Kidney epithelial cell (primary cell): ENCODE measurements at places on chromosomes 6 and 20.
A peak's percentile ranks its signal among the peaks of the same experiment; 100 is the strongest.

DNA sequence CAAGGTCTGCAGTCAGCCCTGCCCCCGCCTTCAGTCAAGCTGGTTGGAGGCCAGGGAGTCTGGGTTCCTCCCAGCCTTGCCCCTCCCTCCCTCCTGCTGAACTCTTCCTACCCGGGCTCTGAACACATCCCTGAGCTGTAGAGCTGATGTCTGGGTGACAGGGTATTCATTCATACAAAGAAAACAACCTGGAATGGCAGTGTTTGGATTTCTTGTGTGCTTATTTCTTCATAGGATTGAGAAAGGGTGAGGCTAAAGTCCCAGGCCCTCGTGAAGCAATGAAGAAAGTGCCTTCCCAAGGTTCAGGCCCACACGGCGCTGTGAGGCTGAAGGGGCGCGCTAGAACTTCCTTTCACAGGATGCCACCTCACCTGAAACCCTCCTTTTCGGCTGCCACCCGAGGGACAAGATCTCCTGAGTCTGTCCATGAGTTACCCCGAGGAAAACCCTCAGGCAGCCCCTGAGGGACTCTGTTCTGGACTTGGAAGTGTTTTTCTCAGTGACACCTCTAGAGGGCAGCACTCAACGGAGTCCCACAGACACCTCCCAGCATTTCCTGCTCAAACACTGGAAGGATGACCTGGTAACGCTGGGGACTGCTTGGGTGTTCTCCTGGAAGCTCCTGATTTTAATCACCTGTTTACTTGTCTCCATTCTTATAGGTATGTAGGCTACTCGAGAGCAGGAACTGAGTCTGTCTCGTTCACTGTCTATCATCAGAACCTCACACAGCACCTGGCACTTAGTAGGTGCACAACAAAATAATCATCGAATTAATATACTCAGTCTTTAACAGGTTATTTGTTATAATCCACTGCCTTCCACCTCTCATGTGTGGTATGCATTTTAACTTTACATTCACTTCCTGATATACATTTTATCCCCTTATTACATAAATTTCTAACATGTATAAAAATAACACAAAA is 11.8 kb upstream of the GSTA1 start:
- no peak for DNase-seq

DNA sequence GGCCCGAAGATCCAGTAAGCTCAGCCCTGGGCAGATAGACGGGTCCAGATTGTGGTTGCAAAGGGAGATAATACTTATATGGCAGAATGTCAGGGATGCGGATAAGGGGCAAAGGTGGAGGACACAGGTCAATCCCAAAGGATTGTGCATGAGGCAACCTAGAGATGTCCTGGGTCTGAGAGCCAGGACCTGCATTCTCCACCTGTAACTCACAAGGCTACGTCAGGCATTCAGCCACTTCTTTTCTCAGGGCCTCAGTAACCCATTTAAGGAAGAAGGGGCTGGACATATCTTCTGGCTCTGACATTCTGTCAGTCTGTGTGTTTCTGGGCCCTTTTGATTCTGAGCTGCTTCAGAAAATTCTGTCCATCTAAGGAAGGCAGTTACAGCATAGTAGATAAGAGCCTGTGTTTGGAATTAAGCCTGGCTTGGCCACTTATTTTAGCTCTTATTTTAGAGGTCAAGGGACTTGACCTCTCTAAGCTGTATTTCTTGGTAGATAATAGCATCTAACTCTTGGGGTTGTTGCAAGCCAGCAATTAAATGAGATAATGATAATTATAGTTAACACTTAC is 40.2 kb downstream of the CNBD2 start:
- no peak for DNase-seq

DNA sequence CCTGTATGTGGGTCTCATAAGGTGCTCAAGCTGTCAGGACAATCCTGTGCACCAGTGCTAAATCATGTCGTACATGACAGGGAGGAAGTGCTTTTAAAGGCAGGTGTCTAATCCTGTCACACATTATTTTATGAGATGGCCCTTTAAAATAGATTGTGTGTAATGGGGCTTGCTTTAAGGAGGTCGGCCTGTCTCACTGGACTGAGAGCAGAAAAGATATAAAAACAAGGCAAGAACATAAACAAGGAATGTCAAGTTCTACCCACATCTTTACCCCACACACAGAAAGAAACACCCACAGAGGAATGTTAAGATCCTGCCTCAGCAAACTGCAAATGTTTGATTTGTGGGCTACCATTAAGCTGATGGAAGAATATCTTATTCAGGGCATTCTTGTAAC is 279.0 kb downstream of the FOXA2 start:
- no peak for DNase-seq

GRCh38 chr6:73798592-73798991 is 102.6 kb downstream of the CD109 start:
- DNase-seq = peak; percentile 50

- peak; percentile 50 for DNase-seq
These were observed 61.7 kb upstream of the EMILIN3 start for GRCh38 chr20:41428285-41428684.

- no peak for DNase-seq
These were observed 326.0 kb downstream of the PACRG start for GRCh38 chr6:163053667-163054344.

DNA sequence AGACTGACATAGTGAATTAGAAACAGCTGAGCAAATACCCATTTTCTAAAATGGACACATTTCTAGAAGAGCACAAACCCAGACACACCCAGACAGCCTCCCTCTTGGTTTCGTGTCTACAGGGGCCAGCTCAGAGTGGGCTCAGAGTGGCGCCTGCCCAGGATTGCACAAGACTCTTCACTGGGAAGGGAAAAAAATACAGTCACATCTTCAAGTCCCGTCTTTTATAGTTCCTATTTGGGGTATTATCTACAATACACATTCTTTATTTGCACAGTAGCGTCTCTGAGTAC is 246.1 kb upstream of the AFDN start:
- DNase-seq = no peak

DNA sequence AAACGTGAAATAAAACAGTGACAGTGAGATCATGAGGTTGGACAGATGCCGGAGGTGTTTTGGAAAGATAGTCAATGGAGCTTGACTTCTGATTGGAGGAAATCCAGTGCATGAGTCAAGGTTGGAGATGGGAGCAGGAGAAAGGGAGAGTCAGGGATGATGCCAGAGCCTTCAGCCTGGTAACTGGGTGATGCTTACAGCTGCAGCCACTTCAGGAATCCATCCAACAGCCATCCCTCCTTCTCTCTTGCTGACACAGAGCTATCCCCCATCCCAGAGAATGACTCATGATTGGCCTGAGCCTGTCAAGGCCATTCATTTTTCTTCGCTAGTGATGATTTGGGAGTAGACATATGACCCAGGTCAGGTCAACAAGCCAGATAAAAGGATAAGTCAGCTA is 112.8 kb downstream of the SAMD5 start:
- no peak for DNase-seq

DNA sequence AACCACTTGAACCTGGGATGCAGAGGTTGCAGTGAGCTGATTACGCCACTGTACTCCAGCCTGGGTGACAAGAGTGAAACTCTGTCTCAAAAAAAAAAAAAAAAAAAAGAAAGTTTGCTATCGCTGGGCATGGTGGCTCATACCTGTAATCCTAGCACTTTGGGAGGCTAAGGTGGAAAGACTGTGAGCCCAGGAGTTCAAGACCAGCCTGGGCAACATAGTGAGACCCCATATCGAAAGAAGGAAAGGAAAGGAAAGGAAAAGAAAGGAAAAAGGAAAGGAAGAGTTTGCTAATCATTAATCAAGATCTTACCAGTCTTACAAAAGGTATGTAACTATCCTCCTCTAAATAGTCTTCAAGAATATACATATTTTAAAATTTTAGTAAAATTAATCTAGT is 55.4 kb upstream of the SMIM29 start:
- no peak for DNase-seq

DNA sequence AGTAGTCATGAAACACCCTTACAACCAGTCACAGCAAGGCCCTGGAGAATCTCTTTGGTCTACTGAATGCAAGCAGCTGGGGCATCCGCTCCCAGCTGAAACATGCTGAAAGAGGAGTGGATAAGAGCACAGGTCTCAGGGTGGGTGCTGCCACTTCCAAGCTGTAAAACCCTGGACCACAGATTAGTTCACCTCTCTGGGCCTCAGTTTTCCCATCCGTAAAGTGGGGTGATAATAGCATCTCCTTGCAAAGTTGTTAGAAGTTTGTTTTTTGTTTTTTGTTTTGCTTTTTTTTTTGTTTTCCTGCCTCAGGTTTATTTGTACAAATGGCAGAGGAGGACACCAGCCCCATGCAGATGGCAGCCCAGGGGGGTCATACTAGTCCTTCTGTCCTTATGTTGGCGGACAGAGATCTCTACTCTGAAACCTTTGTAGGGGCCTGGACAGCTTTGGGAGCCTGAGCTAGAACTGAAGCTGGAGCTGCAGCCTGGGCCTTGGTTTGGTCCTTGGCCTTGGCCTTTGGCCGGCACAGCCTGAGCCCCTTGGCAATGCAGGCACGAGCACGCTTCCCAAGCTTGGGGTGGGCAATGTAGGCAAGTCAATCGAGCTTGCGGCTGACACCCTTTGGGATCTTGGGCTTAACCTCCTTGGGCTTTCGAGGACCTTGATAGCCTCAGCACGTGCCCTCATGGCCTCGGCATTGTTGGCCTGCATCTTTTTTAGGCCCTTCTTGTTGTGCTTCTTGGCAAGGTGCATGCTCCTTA is 38.2 kb downstream of the MRPL14 start:
- no peak for DNase-seq

DNA sequence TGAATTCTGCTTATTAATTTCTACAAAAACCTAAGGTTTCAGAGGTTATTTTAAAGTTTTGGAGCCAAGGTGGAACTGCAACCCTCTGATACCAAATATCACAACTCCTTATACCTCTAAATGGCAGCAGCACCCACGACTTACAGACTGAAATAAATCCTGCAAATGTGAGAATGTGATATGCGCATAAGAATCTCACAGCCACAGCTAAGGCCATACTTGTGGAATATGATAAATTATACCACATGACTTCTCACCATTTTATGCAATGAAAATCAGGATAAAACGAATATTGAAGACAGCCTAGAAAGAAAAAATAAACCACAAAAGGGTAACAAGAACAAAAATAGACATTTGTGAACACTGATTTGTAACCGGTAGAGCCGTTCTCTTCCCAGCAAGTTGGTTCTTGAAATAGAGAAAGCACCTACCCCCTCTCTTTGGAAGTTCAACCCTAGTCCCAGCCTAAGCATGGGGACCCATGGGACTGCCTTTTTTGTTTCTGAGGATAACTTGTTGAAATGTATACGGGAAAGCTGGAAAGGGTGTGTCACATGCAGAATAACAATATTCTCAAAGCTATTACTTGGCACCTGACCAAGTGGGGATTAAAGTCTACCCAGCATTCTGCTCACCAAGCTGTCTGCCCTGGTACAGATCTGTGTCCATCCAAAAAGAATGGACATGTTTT is 47.1 kb upstream of the MCM9 start:
- DNase-seq = no peak

GRCh38 chr20:10832141-10832540 is 158.3 kb upstream of the JAG1 start:
- no peak for DNase-seq

- no peak for DNase-seq
These were observed 19.7 kb downstream of the LATS1 start for GRCh38 chr6:149698175-149698574.

GRCh38 chr20:20459726-20460125 is 91.8 kb downstream of the INSM1 start:
- DNase-seq = no peak

GRCh38 chr6:4220558-4220957 is 85.2 kb upstream of the ECI2 start:
- DNase-seq = no peak

DNA sequence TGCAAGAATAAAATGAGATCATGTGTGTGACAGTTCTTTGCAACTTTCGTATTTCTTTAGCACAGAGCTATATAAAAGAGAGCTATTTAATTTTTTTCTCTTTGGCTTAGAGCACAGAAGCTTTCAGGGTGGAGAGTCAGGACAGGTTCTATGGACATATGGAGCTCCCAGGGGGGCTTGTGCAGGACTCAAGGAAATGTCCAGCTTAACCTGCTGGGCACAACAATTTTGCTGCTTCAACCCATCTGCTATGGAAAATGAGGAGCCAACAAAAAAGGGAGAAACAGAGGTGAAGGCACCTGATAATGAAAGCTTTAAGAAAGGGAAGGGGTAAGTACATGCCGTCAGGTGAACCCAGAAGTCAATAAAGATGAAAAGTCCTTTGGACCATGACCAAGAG is 5.1 kb upstream of the SNAP25 start:
- no peak for DNase-seq

GRCh38 chr6:14897831-14898230 is 348.0 kb upstream of the JARID2 start:
- DNase-seq = no peak

DNA sequence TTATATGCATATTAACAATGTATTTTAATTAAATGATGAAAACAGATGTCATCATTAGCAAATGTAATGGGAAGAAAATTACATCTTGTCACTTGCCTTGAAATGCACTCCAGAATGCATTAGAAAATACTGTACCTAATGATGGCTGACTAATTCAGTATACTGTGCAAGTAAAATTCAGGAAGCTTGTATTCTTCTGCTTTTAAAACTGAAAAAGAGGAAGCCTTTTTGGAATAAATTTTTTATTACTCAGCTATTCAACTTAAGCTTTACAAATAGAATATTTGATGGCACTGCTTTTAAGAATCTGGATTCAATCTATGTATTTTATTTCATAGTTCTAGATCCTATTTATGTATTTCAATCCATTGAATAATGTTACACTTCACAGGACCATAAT is 195.5 kb downstream of the RIMS1 start:
- no peak for DNase-seq

DNA sequence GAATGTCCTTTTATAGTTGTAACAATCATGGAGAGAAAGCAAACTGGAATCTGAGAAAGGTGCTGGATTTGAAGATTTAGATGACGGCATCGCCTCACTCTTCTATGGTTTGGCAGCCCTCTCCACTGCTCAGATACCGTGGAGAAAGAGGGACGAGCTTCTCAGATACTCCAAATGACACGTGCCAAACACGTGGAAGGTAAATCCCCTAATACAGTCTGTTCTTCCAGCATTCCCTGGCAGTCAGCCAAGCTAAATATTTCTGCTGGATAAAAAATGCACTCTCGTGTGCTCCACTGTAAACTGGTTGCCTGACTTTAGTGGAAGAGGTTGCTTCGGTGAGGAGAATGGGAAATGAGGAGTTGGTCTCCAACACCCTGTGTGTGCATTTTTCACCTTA is 16.7 kb upstream of the PRDM1 start:
- peak; percentile 82 for DNase-seq

GRCh38 chr6:84408028-84408427 is 180.6 kb upstream of the CEP162 start:
- DNase-seq = no peak

GRCh38 chr20:62961310-62961783 is 8.8 kb downstream of the SLC17A9 start:
- DNase-seq = no peak

DNA sequence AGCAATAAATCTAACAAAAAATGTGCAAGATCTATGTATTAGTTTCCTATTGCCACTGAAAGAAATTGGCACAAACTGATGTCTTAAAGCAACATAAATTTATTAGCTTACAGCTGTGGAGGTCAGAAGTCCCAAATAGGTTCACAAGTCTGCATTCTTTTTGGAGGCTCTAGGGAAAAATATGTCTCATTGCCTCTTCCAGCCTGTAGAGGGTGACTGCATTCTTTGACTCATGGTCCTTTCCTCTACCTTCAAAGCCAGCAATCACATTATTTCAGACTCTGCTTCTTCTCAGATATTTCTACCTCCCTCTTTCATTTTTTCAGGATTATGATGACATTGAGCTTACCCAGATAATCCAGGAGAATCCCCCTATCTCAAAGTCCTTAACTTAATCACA is 1531.1 kb downstream of the KHDRBS2 start:
- no peak for DNase-seq

GRCh38 chr6:132962936-132963868 is 148.8 kb downstream of the RPS12 start:
- peak; percentile 35 for DNase-seq
